Naive thymus-derived CD8-positive, alpha-beta T cell (primary cell): ENCODE measurements at places on chromosomes 7 and 10. TPM values are rescaled to one million over a fixed set of nuclear protein-coding genes. Genes with fewer than 3 reads are reported as not detected.

The DPYSL4 gene
- total RNA-seq = 1.3 TPM

The HSPA14 gene
- total RNA-seq = 18.1 TPM

The FOXP2 gene
- total RNA-seq = not detected

The FAM237B gene
- total RNA-seq = not detected
